ENCODE measurements at places on chromosomes 16 and 17.
A peak's percentile ranks its signal among the peaks of the same experiment; 100 is the strongest.

- DNase-seq = no peak
These were observed 588 bp upstream of the SMTNL2 start for GRCh38 chr17:4583782-4584100.

DNA sequence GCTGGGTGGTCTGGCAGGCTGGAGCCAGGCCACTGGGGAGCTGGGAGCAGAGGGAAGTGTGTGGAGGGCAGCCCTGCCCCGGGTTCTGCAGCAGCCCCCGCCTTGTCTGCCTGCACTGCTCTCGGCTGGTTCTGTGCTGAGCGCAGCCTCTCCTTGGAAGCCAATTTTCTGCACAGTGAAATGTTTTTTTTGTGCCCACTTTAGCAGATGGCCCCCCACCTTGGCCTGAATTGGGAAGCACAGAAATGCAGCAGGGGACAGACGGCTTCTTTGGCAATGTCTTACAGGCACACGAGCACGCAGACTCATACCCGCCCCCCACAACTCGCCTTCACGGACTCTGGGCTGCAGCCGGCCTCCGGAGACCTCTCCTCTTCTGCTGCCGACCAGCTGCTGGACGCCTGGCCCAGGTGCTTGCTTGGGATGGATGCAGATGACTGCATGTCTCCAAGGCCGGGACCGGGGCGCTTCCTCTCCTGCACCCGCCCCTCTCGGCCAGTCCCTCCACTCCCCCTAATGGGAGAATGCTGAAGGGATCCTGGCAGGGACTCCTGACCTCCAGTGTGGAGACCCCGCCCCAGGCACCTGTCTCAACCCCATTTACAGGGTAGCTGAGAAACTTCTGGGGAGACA lies 14.8 kb downstream of the NPTX1 start:
- DNase-seq = no peak

DNA sequence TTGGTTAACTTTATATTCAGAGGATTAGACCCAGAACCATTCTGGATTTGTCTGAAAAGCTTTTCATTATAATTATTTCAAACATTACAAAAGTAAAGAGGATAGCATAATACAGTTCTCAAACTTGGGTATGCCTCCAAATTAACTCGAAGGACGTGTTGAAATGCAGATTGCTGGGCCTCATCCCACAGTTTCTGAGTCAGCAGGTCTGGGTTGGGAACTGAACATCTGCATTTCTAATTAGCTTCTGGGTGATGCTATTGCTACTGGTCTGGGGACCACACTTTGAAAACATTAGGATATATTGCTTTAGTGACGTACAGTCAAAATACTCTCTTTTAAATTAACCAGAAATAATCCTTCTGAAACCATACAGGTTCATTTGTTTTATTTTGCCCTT lies 10.0 kb downstream of the TPPP3 start:
- DNase-seq = no peak

GRCh38 chr17:47804461-47804860 lies 17.1 kb downstream of the OSBPL7 start:
- DNase-seq = no peak

GRCh38 chr16:69827524-69827923 lies 65.4 kb downstream of the WWP2 start:
- DNase-seq = no peak

GRCh38 chr16:69848637-69849545 lies 86.8 kb downstream of the WWP2 start:
- DNase-seq = no peak

DNA sequence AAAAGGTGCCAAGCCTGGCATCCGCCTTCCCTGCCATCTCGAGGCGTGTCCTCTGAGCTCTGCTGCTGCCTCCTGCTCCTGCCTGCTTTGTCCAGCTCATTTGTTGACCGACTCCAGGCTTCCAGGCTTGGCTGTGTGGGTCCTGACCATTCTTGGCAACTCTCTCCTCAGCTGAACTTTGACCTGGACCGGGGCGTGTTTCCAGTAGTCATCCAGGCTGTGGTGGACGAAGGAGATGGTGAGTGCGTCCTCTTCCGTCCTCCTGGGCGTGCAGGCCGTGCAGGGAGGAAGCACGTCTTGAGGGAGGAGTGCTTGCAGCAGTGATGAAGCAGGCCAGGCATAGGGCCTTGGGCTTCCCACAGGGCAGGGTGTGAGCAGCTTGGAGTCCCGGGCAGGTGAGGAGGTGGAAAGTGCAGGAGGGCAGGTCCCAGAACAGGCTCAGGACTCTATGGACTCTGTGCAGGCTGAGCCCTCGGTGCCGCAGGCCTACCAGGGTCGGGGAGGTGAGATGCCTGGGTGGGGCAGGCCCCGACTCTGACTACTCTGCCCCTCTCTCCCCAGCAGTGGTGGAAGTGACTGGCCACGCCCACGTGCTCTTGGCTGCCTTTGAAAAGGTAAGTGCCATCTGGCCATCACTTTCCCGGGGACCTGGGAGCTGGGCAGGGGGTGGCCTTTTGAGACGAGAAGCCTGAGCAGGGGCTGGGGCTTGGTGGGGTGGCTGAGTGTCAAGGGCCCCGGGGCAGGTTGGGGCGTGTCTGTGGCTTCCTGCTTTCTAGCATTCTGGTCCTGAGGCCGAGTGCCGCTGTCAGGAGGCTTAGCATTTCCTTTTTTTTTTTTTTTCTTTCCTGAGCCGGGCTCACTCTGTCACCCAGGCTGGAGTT lies 28.6 kb upstream of the NUDT16L1 start:
- DNase-seq = peak; percentile 55

- DNase-seq = no peak
These were observed 9.0 kb upstream of the ST6GALNAC2 start for GRCh38 chr17:76594690-76595089.

DNA sequence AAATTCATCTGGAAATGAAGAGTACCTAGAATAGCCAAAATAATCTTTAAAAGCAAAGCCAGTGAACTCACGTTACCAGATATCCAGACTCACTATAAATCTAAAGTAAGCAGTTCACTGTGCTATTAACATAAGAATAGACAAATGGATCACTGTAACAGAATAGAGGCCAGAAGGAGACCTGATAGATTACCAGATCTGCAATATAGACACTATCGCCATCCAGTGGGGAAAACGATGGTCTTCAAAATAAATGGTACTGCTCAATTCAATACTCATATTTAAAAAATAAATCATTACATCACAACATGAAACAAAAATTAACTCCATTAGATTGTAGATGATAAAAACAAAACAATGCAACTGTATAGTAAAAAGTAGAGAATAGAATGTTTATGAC lies 158.6 kb upstream of the CDH8 start:
- no peak for DNase-seq

DNA sequence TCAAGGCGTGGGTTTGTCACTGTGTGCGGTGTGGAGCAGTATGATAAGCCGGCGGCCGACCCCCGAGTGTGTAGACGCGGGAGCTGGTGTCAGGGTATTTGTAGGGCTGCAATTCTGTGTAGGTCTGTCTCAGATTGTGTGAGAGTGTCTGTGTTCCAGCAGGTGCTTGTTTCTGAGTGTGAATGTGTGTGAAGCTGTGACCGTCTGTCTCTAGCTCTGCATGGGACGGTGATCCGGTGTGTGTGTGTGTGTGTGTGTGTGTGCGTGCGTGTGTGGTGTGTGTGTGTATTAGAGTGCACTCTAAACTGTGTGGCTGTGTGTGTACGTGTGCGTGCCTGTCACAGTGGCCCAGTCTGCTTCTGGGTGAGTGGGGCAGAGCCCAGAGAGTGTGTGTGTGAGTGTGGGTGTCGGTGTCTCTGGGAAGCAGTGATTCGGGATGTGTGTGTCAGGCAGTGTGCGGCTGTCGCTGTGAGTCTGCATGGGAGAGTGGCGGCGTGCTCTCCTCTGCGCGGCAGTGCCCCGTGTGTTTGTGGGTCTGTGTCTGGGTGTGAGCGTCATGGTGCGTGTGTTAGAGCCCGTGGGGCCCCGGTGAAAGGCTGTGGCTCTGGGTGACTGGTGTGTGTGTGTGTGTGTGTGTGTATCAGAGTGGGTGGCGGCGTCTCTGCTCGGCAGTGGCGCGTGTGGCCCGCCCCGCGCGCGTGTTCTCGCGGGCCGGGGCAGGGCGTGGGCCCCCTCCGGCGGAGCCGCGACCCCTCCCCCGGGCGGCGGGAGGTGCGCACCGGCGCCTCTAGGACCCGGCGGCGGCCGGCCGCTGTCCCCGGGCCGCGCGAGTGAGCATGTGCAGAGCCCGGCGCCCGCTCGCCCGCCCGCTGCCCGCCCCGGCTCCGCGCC lies at the start of gene WSCD1:
WSCD1 (plus strand) TSS at position 841 of the 891 bp plus-strand sequence. CDS start 10,280 bp downstream, outside the sequence.
- DNase-seq = no peak

- DNase-seq = no peak
These were observed 679.5 kb downstream of the KCNJ2 start for GRCh38 chr17:70848785-70849184.

- DNase-seq = no peak
These were observed 61.6 kb downstream of the PITPNC1 start for GRCh38 chr17:67438667-67439066.

DNA sequence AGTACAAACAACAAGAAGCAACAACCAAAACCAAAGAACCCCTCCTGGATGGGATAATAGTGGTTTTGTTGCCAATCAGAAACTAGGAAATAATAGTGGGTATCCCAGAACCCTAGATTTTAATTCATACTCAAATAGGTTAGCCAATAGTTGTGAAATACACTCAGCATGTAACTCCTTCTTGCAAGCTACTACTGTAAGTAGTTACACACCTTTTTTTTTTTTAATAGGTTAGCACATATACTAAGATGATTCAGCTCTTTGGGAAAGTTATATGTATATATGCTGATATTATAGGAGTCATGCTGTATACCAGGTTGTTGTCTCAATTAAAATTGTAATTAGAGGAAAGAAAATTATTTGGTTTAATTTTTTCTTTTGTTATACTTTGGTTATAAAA lies 92.5 kb upstream of the HAS3 start:
- DNase-seq = no peak

DNA sequence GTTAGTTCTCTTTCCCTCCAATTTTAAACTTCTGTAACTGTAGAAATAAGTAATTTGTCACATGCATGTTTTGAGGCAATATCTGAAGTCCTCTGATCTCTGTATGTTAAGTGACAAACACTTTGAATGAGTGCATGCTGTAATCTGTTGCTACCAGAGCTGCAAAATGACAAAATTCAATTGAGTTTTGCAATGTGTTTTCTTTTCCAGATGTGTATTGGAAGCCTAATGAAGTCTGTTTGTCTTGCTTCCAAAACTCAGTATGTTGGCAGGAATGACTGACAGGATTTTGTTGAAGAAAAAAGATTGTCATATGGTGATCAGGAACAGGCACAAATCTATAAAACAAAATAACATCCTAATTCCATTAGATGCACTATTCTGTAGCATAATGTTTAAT lies 561.6 kb upstream of the CDH8 start:
- no peak for DNase-seq

Measured in CD4-positive, alpha-beta T cell (primary cell).